ENCODE measurements at places on chromosomes 3 and 15.

DNA sequence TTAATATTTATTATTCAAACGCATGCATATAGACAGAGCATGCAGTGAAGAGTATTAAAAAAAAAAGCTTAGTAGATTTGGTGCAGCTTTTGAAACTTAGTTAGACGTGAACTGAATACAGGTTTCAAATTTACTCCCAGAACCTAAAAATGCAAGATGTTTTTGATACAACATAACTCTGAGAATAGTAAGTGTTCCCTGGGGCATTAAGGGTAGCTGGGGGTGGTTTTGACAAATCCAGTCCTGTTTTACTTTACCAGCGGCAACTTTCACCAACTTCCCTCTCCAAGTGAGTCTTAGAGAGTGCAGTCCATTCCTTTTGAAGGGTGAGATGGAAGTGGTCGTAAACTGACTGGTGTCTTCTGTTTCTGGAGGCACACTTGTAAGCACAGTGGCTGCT is 11.2 kb downstream of the NCBP2 start:
- no peak for DNase-seq

- DNase-seq: peak; percentile 57
Measured at GRCh38 chr3:71444028-71444860, 139.3 kb downstream of the FOXP1 start.

GRCh38 chr3:66138336-66139313 is 82.2 kb upstream of the SLC25A26 start:
- peak; percentile 51 for DNase-seq

- no peak for DNase-seq
Measured at GRCh38 chr3:136464502-136464901, 214.4 kb downstream of the PCCB start.

DNA sequence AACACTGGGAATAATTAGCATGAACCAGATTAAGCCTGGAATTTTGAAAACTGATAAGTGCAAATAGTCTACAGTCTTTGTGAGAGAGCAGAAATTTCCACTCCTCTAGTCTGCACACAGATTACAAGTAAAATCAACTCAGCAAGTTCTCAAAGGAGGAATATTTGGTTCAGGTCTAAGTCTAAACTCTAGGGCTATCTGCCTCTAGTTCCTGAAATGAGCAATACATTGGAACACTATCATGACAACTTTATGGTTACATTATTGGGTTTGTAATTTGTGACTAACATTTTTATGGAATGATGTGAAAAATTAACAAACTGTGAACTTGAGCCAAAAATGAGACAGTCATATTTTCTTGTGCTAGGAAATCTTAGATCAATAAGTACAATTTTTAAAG is 30.8 kb upstream of the ADGRG7 start:
- DNase-seq: no peak

DNA sequence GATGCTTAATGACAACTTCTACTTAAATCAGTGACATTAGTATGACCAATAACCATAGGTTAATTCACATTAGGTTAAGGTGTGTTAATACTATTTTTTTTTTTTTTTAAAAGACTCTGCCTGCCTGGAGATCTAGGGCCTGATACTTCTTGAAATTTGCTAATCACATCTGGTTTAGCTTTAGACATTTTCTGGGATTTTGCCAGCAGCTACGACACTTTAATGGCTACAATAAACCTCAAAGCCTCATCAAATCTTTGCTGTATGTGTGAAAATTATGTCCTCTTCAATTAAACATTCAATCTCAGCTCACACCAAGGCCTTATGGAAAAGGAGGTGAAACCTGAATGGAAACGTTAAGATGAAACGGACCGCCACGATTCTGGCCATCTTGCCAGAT is 167.9 kb downstream of the GREM1 start:
- no peak for DNase-seq

DNA sequence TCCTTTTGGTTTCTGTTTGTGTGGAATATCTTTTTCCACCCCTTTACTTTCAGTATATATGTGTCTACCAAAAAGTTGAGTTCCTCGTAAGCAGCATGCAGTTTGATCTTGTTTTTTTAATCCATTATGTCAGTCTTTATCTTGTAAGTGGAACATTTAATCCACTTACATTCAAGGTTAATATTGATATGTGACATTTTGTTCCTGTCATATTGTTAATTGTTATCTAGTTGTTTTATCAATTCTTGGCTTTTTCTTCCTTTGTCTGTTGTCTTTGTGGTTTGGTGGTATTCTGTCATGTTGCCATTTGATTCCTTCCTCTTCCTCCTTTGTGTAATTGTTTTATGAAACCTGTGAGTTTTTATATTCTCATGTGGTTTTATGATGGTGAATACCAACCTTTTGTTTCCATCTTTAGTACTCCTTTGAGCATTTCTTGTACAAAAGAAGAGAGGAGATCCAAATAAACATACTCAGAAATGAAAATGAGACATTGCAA is 43.4 kb upstream of the XCR1 start:
- no peak for DNase-seq

GRCh38 chr15:45572617-45573016 is 14.6 kb upstream of the BLOC1S6 start:
- DNase-seq: no peak

- DNase-seq: no peak
Measured at GRCh38 chr3:11810276-11810675, 36.4 kb downstream of the TAMM41 start.

DNA sequence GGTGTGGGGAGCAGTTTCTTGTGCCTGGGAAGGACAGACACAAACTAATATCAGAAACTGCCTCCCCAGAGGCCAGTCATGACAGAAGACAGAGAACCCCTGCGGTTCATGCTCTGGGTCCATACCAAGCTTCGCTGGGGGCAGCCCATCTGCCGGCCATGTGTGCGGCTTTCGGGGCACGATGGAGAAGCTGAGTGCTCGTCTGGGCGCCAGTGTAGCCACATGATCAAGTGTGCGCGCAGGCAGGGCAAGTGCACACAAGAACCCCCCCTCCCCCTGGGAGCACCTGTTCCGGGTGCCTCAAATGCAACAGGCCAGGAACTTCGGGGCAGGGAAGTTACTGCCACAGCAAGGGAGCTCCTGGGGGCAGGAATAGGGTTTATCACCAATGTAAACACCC is 1.8 kb downstream of the ADAMTS17 start:
- no peak for DNase-seq

DNA sequence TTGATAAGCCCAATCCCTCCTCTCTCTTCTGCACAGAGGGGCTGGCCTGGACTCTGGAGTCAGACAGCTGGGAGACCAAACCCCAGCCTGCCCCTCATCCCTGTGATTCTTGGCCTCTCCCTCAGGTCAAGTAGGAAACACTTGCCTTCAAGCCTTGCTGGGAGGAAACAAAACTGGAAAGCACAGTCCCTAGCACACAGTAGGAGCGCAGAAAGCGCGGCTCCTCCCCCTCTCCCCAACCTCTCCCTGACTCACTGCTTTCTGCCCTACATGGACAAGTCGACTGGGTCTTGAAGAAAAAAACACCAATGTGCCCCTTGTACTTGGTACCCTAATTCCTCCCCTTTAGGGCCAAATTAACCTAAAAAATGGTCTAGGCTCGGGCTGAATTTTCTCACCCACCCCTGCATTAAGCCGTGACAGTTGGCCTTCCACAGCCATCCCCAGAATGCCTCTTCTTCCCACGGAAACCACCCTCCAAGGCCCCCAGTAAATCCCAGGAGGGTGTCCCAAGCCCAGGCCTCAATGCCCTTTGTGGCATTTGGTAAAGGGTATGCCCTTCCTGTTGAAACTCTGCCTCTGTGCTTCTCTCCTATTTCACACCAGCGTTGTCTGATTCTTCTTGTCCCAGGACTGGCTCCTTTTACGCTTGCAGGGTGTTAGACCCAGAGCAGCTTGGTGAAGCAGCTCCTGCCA is 11.3 kb upstream of the RAF1 start:
- DNase-seq: no peak

DNA sequence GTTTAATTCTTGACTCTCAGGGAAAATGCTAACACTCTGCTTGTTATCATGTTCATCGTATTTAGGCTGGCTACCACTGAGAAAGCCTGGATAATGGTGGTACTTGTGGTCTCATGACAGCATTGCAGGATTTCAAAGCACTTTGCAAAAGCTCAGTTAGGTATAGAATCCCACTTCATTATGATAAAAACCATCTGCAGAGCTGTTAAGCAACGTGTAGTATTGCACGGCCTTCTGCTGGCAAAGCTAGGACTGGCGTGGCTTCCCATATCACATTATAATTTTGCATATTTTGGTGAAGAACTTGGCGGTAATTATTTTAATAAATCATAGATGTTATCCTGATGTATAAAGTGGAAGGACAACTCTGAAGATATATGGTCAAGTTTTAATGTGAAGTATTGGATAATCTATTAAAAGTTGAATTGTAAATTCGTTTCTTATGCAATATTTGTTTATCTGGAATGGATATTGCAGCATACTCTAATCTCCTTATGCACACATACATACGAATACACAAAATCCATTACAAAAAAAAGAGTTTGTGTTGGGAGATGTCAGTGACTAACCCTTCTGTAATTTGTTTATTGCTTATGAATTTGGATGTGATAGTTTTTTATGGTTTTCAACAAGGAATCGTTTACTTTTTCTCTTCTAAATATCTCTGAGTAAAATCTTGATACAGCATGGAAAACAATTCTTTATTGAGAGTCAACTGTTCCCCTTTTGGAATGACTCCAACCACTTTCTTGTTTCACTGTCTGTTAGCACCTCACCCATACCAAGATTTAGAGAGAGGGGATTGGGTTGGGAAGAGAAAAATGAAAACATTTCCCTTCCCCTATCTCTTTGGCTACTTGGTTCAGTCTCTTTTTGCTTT is 9.2 kb downstream of the RAB8B start:
- no peak for DNase-seq

DNA sequence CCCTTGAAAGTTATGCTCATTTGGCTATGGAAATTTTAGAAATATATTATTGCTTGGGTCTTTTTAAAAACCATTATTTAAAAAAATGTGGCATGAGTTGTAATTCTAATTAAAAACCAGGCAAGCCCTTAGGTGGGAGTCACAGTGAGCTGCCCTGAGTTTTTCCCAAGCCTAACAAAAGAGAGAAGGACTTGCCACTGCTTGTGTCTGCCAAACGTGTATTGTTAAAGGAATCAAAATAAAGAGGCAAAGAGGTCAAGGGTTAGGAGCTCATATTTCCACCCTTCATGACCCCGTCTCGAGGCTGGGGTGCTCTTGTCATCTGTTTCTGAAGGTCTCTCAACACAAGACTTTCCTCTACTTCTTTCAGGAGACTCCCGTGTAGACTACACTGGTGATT is 321.1 kb downstream of the ZIC1 start:
- DNase-seq: no peak

DNA sequence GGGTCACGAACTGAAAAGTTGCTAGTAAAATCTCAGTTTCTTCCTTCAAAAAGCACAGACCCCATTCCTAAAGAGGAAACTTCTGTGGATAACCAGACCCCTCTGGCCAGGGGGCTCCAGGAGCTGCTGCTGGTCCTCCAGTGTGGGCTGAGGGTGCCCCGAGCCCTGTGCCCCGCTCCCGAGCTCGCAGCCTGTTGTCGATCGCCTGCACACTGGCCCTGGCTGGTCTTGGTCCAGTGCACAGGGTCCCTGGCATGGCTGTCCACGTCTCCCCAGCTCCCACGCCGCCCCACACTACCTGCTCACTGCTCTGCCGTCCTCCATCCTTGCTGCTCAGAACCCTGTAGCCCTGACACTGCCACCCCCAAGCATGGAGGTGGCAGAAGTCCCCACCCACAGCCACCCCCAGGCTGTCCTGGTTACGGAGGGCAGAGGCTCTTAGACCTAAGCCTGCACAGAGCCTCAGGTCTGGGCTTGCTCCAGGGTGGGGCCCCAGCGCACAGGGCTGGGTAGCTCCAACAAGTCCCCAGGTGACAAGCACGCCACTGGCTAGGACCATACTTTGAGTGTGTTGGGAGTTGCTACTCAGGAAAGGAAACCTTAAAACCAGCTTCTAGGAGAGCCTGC is 87.0 kb downstream of the PLXNA1 start:
- DNase-seq: no peak

GRCh38 chr3:79418855-79419621 is 348.8 kb downstream of the ROBO1 start:
- no peak for DNase-seq

DNA sequence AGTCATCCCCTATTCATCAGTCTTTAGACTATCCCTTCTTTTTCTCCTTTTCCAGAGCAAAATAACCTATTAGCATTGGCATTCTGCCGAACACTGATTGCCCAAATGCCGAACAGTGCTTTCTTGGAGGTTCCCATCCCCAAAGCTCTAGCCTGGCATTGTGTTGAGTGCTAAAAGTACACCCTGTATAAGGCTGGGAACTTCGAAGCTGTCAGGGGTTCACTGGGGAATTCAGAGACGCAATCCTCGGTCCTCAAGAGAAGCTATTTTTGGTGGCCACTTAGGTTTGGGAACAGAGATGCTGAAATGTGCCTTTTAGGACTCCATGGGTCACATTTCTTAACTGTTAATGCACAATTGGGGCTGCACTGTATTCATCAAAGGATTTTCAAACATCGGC is 8.4 kb downstream of the FRMD5 start:
- peak; percentile 49 for DNase-seq
